ENCODE measurements at places on chromosomes 11 and 22.

GRCh38 chr11:72314600-72315392 lies 70.8 kb upstream of the PHOX2A start:
- DNase-seq: no peak

DNA sequence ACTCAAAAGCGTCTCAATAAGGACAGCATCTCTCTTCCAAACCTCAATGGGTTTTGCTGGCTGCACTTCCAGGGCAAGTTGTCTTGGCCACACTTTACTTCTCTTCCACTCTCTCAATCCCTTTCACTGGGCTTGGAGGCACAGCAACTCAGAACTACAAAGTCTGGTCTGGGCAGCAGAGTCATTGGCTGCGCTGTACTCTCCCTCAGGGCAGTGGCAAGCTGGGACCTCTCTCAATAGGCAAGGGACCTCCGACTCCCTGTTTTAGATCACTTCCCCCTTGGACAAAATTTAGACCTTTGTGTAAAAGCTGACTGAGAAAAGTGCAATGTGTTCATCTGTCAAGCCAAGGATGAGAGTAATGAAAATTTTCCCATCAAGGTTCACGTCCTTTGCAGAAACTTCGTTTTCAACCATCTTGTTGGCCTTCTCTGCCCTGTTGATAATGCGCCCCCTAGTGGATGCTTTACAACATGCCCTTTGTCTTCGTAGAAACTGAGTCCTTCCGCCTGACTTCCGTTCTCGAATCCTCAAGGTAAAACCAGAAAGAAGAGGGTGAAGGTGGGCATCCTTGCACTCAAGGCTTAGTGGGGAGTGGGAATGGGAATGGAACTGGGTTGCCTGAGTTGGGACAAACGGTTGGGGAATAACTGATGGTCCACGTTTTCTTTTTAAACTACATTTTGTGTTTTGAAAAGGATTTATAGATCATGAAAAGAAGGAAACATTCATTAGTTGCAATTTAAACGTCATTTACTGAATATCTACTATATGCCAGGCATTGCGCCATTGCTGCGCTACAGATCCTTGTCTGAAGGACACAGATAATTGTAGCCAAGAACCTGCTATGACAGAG lies 99.1 kb downstream of the CD44 start:
- DNase-seq: peak; percentile 38

GRCh38 chr11:92070026-92070889 lies 154.4 kb upstream of the FAT3 start:
- DNase-seq: no peak

DNA sequence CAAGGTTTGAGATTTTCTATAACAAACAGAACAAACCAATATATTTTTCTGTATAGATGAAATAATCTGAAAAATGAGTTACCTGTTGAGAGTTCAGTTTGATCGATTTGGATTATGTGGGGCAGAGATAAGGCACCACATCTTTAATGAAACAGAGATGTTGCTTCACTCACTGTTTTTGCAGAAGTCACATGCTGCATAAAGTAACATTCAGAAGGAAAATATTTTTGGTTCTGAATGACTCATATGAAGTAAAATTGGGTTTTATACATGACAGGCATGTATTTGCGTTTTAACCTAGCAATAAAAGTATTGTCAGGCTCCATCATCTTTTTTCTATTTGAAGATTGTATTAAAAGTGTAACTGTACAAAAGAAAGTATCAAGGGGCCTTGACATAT lies 77.8 kb downstream of the BBOX1 start:
- DNase-seq: no peak

GRCh38 chr22:39283322-39284141 lies 35.9 kb downstream of the RPL3 start:
- DNase-seq: peak; percentile 53

DNA sequence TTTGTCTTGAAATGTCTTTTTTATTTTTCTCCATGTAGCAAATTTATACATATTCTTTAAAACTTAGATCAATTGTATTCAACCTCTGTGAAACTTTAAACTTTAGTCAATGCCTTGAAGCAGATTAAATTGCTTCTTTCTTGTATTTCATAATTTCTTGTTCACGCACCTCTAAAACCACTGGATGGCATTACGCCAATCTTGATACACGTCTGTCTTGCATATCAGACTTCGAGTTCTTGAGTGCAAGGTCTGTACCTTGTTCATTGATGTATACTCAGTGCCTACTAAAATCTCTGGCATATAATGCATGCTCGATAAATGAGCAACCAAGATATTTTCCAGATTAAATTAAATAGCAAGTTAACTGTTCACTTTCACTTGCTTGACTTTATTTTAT lies 236.8 kb downstream of the CASP12 start:
- DNase-seq: no peak

DNA sequence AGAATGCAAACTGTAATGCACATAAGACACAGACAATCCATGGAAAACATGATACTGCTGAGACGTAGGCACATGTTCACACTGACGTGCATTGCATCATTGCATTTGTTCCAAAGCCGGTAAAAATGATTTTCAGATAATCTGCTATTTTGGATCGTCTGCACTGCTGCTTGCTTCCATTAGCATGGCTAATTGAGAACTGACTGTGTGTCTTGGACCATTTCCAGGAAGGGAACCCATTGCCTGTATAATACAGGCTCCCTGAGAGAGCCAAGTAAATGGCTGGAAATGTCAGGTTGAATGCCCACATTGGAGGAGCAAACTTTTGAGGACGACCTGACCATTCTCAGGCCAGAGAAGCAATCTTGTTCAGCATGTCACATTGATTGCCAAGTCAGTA lies 304.8 kb downstream of the ST3GAL4 start:
- no peak for DNase-seq

DNA sequence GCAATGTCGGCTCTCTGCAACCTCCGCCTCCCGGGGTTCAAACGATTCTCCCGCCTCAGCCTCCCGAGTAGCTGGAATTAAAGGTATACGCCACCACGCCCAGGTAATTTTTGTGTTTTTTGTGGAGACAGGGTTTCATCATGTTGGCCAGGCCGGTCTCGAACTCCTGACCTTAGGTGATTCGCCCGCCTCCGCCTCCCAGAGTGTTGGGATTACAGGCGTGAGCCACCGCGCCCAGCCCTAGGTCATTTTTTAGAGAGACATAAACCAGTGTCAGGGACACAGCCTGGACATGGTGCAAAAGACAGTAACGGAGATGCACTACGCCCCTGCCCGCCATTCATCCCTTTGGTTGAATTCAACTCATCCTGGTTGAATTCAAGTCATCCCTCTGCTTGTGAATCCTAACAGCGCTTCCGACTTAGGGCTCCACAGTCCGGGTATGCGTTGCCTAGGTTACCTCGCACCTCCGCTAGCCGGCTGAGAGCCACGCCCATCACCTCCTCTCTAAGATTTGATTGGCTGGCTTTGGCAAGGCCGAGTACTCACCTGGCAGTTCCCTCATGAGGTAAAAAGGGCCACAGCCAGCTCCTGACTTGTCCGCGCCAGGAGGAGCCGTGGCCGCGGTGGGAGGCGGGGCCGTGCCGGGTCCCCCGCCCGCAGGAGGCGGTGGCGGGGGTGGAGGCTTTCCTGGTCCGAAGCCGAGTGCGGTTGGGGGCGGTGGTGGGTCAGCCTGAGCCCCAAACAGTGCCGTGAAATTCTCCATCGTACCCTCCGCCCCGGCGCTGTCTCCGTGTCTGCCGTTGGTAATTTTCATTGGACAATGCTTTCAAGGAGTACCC lies at the start of gene MED19:
Gene MED19, minus strand, starts transcription at position 802 of the 842 bp plus-strand sequence. Its CDS starts 36 bp downstream, at position 766.
- DNase-seq: no peak

GRCh38 chr11:67034350-67034749 lies 11.4 kb downstream of the SYT12 start:
- DNase-seq: no peak

DNA sequence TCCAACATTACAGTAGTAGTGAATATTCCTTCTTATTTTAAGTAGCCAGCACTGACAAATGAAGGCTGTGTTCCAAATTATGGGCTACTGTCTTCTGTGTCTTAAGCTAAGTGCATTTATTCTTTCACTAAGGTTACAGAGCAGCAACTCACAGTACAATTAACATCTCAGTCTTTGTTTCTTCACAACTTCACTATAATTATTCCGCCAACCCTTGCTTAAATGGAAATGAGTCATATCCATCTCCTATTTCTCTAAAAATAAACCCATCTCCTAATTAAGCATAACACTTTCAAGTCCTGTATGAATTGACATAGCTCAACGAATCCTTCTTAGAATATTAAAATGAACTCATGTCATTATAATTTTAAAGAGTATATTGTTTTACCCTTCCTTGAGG lies 6.7 kb downstream of the ETS1 start:
- DNase-seq: no peak

DNA sequence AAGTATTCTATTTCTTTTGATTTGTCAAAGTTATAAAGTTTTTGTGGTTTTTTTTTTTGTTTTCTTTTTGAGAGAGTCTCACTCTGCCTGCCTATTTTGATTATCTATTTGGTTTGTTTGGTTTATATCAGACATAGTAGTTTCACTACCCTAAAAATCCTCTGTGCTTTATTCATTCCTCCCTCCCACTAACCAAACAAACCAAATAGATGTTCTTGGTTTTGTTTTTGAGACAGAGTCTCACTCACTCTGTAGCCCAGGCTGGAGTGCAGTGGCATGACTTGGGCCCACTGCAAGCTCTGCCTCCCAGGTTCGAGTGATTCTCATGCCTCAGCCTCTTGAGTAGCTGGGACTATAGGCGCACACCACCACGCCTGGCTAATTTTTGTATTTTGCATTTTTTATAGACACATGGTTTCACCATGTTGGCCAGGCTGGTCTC lies 67.9 kb downstream of the ENTHD1 start:
- no peak for DNase-seq

DNA sequence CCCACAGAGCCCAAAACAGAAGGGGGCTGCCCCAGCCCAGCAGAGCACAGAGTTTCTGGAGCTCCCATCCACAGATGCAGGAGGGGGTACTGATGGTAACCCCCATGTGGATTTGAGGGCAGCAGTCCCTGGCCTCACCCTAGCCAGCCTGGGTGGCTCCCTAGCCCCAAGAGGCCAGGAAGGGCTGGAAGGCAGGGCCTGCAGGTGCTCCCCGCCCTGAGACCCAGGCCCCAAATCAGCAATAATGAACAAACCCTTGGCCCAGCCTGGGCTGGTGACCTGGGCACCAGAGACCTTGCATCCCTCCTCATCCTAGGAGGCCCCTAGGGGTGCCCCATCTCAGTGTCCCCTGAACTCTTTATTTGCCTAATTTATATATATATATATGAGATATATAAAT lies 61.6 kb downstream of the MORC2 start:
- DNase-seq: no peak

Data from C1 segment of cervical spinal cord (tissue), 14 donors.